Stimulated activated CD8-positive, alpha-beta memory T cell treated with anti-CD3 and anti-CD28 coated beads, Interleukin-4, amount 100 ng/mL, for 4 hours (primary cell): ENCODE measurements at places on chromosomes 3 and 15.

- DNase-seq: no peak
Measured at GRCh38 chr15:23671481-23671880, 15.6 kb downstream of the NDN start.

- no peak for DNase-seq
Measured at GRCh38 chr15:23616536-23616935, 31.1 kb downstream of the MAGEL2 start.

- DNase-seq: no peak
Measured at GRCh38 chr3:194019398-194020165, 116.4 kb upstream of the HES1 start.

DNA sequence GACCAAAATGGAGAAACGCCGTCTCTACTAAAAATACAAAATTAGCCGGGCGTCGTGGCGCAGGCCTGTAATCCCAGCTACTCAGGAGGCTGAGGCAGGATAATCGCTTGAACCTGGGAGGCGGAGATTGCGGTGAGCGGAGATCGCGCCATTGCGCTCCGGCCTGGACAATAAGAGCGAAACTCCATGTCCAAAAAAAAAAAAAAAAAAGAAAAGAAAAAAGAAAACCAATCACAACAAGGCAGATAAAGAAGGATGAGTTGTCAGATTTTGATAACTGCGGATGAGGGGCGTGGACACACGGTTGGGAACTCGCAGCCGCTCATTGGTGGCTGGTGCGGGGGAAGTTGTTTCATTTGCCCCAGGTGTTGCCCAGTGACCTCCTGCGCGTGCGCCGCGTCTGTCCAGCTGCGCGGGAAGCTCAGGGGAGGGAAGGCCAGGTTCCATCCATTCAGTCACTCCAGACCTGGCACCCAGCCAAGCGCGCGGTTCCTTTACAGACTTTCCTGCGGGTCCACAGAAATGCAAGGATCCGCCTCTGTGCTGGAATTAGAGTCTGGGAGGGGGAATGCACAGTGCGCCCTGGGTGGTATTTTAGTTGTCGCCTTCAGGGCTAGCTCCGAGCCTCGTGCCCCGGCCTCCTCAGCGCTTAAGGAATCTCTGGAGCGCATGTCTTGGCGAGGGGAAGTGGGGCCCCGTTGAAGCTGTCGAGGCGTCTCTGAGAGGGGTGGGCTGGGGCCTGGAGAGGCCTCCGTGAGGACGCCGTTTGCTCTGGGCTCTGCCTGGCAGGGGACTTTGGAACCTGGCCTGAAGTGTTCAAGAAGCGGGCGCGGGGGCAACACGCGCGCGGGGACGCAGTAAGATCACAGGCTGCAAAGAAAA lies 708 bp upstream of the GCHFR start:
- DNase-seq: no peak

DNA sequence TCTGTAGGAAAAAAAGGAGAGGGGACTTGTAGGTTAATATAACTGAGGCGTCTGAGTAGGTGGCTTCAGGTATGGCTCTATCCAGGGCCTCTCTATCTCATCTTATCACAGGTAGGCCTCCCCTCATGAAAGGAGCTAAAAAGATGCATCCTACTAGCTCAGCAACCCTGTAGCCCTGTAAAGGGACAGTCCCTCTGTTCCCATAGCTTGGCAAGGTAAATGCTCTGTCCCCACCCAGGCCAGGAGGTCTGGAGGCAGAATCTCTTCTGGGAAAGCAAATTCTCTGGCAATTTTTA lies 135.2 kb downstream of the CHSY1 start:
- DNase-seq: no peak

GRCh38 chr15:73021139-73021621 lies 31.1 kb upstream of the NEO1 start:
- no peak for DNase-seq

DNA sequence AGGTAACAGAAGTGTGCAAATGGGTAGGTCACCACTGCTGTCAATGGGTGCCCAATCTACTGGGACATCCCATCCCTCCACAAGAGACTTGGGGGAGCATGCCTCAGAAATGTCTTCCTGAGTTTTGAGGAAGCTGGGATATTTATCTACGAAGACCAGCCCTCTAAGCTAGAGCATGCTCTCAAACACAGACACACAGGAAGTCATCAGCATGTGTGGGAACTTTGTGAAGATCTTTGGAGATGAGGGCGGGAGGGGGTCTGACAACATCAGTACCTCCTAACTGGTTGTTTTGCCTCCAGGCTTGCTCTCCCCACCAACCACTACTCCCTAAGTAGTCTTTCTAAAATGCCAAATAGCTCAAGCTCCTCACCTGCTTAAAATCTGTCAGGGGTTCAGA lies 3.5 kb upstream of the MEF2A start:
- no peak for DNase-seq

DNA sequence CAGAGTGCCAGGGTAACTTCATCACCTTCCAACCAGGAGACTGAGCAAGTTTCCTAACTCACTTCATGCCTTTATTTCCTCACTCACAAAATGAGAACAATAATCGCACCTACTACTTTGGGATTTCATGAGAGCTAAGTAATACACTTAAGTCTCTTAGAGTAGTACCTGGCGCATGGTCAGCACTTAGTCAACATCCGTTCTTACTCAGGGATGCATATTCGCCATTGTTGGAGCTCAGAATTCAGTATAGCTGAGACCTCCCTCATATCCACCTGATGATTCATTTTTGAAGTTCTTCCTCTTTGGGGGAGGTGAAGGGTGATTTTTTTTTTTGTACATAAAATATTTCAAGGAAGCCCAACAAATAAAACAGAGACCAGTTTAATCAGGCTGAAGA lies 188.2 kb downstream of the AGBL1 start:
- DNase-seq: no peak

- no peak for DNase-seq
Measured at GRCh38 chr3:140857993-140858392, 83.6 kb upstream of the SLC25A36 start.

DNA sequence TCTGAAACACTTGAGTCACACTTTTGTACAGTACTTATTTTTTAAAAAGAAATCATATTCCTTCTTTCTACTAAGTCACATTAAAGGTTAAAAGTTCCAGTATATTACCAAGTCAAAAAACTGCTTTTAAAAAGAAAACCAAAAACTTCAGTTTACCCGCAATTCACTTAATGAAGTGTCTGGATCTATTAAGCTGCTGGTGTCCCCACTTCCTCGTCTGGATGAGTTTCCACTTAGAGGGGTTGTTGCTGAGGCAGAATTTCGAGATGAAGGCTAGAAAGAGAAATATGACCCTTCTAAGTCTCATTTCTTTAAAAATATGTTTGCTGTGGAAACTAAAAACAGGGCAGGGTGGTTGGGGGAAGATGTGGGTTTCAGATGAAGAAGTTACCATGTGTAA lies 79.7 kb downstream of the LRRFIP2 start:
- DNase-seq: no peak

DNA sequence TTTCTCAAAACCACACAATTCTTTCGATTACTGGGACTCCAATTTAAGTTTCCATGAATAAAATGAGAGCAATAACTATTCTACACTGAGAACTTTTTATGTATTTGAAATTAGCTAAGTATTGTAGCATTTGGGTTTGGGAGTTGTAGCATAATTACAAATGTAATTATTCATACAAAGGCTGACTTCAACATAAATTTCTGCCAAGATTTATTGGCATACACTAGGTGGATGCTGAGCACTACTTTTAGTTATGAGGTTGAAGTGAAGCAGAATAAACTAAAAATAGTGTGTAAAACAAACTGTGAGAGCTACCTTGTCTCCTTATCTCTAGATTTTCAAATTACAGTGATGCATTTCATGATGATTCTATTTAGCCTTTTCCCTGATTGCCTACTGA lies 516.1 kb downstream of the ZNF385D start:
- no peak for DNase-seq
